ENCODE measurements at places on chromosomes 16 and 17.

- no peak for DNase-seq
These were observed 450 bp upstream of the C1QBP start for GRCh38 chr17:5439446-5439764.

GRCh38 chr17:64679710-64680216 is 17.7 kb upstream of the SMURF2 start:
- peak; percentile 99 for DNase-seq

DNA sequence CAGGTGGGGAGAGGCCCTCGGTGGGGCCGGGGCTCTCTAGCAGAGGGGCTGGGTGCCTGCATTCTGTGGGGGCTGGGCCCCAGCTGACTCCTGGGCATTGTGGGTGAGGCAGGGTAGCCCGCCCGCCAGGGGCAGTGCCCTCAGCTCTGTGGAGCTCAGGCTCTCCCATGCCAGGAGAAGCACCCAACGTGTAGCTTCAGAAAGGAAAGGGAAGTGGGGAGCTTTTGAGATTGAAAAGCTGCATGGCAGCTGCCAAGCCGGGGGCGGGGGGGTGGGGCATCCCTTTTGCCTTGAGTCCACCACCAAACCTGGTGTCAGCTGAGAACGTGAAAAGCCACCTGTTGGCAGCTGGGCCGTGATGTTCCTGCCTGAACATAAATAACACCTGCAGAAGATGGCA is 192.1 kb upstream of the CIBAR2 start:
- DNase-seq = no peak

GRCh38 chr16:17548825-17549224 is 78.1 kb upstream of the XYLT1 start:
- DNase-seq = no peak

DNA sequence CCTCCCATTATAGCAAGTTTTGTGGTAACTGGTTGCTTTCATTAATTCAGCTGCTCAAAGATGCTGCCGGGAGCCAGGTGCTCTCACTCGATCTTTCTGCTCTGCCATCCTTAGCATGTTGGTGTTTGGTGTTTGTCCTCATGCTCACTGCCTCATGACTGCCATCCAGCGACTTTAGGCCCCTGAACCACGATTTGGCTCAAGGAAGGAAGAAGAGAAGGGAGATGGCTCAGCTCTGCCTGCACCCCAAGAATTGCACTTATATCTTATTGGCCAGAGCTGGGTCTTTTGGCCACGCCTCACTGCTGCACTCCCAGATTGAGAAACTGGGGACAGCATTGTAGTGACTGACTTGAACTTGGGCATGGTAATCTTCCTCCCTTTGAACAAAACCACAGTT is 52.7 kb downstream of the ARSG start:
- DNase-seq = no peak

DNA sequence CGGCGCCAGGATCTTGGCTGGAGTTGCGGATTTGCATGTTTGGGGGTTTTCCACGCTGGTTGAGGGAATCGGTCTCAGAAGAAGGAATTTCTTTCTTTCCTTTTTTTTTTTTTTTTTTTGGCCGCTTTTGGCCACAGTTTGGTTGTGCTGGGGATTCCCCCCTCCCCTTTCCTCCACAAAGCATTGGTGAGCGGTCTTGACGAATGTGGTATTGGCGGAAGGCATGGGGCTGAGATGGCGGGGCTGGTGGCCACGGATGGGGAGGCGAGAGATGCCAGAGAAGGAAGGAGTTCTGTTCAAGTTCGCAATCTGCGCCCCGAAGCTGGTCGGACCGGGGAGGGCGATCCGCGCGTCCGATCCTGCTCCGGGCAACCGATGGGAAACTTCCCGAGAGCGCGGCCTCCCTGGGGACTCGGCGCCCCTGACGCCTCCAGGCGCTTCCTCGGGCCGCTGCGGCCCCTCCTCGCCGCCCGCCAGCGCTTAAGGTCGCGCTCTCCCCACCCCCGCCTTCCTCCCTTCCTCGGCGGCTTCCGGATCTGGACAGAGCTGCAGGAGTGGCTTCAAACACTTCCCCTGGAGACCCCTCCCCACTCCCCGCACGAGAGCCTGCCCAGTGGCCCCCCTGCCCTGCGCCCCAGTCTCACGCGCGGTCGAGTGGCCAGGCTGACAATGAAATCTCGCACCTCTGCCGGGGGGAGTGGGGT is 43.2 kb downstream of the RAI1 start:
- peak; percentile 64 for DNase-seq

DNA sequence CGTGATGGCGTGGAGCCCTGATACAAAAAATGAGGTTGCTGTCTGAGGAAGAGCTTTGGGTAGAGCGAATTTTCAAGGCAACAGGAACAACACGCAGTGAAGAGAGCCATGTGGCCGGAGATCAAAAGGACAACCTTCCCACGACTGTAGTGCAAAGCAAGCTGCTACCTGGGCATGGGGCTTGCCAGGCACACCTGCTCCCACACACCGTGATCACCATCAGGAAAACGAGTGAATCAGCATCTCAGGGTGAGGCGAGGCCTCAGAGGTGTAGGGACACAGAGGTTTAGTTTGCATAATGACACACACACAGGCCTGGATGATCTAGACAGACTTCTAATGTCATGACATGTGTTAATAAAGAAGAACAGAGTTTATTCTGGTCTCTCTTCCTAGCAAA is 65.7 kb downstream of the PARN start:
- no peak for DNase-seq

DNA sequence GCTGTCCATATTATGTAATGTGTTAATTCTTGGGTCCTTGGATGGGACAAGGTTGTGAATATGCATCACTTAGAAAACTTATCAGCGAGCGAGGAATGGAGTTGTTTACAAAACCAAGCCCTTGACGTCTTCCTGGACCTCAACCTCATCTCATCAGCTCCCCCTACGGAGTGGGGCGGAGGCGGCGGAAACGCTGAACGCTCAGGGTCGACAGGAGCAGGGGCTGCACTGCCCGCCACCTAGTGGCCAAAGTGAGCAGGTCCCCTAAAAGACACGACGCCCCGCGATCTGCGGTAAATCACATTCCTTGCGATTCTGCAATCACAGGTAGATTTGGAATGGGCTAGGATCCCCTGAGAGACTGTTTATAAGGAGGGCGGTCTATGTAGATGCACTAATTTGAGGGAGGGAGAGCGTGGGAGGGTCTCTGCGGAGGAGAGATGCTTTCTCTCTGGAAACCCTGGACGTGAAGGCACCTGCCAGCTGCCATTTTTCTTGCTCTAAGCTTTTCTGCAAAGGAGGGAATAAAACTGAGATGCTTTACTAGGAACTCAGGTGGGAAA is 5.4 kb upstream of the ICAM2 start:
- DNase-seq = peak; percentile 68

DNA sequence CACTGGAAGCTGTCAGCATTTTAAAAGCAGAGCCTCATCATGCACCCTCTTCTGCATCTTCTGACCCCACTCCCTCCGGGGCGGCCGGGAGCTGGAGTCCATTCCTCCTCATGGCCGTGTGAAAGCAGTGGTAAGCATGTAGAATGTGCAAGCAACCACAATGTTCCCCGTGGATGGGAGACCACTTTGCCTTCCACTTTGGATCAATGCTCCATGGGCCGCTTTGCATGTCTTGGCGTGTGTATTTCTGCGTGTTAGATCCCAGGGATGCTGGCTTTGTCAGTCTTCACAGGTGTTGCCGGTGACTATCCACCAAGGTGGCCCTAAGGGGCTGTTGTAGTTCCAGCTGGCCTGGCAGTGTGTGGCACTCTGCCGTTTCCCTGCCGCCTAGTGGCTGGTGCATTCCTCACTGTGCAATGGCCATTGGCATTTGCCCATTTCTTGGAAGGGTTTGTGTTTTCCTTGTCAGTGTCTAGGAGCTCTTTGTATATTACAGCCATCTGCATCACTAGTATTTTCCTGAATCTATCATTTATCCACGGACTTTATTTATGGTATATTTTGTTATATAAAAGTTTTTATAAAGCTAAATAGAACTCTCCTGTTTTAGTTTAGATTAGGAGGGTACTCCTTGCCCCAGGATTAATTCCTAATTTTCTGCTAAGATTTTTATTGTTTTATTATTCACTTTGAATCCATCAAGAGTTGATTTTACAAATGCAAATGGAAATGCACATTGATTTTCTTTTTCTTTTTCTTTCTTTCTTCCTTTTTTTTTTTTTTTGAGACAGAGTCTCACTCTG is 5.8 kb upstream of the ALDH3A1 start:
- no peak for DNase-seq

DNA sequence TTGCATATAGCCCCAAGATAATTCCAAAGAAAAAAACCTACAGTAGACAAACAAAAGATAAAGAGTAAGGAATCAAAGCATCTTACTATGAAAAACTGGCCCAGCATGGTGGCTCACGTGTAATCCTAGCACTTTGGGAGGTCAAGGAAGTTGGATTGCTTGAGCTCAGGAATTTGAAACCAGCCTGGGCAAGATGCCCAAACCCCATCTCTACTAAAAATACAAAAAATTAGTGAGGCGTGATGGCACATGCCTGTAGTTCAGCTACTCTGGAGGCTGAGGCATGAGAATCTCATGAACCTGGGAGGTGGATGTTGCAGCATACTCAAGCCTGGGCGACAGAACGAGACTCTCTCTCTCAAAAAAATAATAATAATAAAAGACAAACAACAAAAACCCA is 764.7 kb upstream of the KIF2B start:
- no peak for DNase-seq

GRCh38 chr17:69853541-69854224 is 221.3 kb upstream of the KCNJ16 start:
- peak; percentile 20 for DNase-seq

GRCh38 chr16:66481943-66482390 is 54.9 kb downstream of the BEAN1 start:
- no peak for DNase-seq

- DNase-seq = no peak
These were observed 19.4 kb downstream of the ARHGAP44 start for GRCh38 chr17:12808723-12809122.

DNA sequence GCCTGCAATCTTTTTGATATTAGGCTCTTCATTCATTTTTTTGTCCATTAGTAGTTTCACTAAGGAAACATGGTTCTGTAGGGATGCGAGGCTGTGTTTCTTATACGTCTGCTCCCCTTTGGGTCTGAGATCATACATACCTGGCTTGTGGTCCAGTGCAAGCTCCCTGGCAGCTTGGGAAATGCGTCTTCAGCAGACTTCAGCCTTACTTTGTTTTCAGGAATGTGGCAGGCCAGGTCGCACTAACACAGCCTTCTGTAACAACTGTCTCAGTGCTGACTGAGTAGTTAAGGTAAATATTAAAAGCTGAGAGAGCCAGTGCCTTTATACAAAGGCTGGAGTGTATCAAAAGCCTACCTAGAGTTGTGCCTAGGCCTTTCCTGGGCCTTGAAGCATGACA is 970.5 kb upstream of the EEF2KMT start:
- no peak for DNase-seq

- peak; percentile 31 for DNase-seq
These were observed 65.1 kb upstream of the HAS3 start for GRCh38 chr16:69040144-69040909.

DNA sequence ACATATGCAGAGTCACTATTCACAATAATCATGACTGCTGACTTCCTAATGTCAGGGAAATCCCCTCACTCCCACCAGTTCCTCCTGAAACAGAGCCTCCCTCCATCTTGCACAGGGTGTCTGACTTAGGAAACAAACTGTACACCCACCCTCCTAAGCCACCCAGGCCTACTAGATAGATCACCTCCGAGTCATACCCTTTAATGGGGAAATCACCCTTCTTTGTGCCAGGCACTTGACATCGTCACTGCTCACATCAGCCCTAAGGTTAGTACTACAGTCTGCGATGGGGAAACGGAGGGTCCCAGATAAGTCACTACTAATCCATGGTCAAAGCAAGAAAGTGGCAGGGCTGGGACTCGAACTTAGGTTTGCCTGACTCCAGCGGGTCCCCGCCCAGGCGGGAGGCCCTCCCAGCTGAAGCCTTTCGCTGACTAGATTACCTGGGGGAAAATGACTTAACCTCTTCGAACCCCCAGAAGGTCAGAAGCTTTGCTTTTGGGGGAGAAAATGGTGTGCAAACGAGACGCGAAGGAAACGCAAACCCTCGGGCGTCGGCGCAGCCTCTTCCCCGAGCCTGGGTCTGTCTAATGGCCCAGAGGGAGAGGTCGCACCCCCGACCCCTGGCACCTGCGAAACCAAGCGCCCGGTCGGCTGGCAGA is 3.4 kb upstream of the MLLT6 start:
- DNase-seq = peak; percentile 14

- DNase-seq = peak; percentile 48
These were observed 303.4 kb downstream of the SLC39A11 start for GRCh38 chr17:72788950-72789585.

DNA sequence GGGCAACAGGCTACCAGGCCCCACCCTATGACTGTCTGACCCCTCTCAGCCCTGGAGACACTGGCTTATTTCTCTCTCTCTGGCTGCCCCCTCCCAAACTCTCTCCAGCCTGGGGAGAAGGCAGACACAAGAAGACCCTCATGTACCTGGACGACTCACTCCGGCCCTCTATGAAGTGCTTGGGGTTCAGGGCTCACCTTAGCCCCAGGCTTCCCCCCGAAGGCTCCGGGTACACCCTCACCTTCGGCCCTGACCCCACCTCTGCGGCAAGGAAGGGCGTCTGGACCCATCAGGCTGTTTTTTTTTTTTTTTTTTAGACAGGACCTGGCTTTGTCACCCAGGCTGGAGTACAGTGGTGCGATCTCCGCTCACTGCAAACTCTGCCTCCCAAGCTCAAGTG is 906 bp upstream of the CARMIL2 start:
- no peak for DNase-seq

Data from fibroblast of skin of abdomen (primary cell).